ENCODE measurements at places on chromosomes 12 and 14.

DNA sequence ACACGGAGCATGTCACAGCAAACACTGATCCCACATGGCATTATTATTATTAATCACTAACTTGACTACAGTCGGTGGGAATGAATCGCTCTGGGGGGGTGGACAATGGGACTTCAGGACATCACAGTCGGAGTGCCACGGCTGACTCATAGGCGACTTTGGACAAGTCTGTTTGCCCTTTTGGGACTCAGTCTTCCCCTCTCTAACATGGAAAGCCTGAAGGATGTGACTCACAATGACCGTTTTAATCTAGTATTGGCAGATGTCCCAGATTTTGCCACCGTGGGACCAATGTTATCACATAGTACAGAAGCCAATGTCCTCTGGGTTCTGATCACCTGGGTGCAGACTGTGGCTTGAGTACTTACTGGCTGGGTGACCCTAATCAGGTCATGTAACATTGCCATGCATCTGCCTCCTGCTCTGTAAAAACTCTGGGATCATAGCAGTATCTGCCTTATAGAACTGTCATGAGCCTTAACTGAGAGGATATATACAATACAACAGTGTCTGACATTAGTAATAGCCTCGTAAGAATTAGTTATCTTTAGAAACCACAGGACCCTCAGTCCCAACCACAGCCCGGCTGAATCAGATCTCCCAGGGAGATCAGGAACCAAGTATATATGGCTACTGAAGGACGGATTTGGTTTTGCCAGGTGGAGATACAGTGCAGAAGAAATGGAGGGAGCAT is 362.6 kb downstream of the BCL11B start:
- peak; percentile 63 for DNase-seq

DNA sequence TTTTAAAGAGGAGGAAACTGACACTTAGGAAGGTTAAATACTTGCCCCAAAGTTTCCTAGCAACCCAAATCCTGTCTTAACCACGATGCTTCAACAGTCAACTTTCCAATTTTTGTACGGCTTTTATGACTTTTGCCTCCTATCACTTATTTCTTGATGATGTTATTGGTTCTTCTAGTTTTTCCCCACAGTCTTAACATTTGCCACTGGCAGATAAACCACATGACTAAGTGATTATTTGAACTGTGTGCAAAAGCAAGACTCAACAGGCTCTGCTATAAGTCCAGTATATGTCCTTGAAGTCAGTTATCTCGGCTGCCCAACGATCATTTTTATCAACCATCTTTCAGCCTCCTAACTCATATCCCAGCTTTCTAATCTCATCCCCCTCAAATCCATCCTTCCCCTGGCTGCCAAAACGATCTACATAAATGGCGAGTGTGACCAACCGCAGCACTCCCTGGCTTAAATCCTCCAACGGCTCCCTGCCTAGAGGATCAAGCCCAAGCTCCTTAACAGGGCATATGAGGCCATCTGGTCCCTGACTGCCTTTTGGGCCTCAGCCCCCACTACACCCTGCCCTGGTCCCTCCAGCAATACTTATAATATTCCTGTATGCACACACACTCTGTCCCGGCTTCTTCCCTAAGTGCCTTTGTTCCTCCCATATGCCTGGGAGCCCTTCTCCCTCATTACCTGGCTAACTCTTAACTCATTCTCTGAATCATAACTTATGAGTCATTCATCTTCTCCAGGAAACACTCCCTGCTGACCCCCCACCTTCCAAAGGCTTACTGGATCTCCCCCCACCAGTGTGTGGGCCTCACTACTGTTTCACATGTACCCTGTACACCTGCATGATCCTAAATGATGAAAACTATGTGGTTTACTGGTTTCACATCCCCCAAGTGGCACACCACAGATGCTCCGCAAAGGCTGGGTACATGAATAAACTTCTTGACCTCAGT is 8.8 kb downstream of the VPS37B start:
- DNase-seq = peak; percentile 97

- no peak for DNase-seq
Measured at GRCh38 chr14:93200553-93200952, 6.3 kb downstream of the GON7 start.

- no peak for DNase-seq
Measured at GRCh38 chr12:5012337-5012736, 31.3 kb upstream of the KCNA5 start.

DNA sequence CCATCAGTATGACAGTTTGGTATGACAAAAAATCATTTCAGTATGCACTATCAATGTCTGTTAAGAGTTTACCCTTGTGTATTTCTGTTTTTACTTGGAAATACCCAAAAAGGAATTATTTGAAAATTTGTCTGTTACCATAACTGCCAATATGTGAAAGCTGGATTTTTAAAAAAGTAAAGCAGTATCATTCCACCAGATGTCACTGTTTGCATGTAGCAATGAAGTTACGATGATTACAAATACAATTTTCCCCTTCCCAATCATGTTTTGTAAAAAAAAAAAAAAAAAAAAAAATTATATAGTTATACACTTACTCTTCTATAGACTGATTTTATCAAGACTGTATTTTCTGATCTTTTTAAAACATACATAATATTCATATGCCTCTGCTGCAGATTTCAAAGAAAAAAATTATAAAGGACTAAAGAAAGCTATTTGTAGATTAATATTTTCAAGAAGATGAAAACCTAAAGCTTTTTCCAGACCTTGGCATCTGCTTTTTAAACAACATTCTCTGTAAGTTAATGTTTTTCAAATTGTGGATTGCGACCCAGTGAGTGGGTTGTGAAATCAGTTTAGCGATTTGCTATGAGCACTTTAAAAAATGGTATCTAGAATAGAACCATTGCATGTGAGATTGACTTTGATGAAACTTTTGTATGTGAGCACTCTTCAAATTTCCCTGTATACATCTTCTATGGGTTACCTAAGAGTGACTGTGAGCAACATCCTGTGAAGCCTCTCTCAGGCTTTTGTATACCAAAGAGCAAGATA is 114.2 kb downstream of the TTC6 start:
- peak; percentile 28 for DNase-seq

GRCh38 chr12:132734206-132734605 is 23.6 kb downstream of the PGAM5 start:
- DNase-seq = no peak

DNA sequence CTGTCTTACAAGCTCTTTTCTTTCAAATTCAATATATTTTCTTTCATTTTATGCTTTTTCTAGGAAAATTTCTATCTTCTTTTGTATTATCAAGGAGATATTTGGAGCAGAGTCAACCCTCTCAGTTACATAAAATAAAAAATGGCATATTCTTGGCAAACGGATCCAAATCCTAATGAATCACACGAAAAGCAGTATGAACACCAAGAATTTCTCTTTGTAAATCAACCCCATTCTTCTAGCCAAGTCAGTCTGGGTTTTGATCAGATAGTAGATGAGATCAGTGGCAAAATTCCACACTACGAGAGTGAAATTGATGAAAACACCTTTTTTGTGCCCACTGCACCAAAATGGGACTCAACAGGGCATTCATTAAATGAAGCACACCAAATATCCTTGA is 20.6 kb downstream of the PIK3C2G start:
- DNase-seq = no peak

DNA sequence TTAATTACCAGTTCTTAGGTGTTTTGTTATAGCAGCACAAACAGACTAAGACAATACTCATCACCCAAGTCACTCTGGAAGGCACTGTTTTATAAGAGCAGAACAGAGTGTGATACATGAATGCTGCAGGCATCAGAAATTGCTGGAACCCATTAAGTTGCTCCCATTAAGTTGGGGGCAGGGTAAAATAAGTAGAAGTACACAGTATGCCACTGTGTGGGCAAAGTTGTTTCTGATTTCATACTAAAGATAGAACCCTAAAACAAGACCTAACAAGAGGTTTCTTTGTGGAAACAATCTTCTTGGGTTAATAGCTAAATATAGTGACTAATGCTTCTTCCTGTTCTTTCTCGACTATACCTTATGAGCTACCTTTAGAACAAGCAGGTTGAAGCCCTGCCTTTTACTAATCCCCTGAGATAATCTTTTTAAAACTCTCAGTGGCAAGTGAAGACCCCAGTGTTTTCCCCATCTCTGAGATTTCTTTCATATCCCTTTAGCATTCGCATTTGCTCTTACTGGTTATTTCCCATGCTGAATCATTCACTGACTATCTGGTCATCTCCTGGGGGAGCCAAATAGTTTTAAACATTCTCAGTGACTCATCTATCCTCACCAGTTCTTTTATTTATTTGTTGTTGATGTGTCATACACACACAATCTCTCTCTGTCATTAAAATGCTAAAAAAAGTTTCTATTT is 52.3 kb downstream of the SOCS2 start:
- DNase-seq = peak; percentile 93

- DNase-seq = peak; percentile 30
Measured at GRCh38 chr14:92105893-92106142, 564 bp downstream of the ATXN3 start.

GRCh38 chr12:127070515-127071157 is 1196.3 kb upstream of the TMEM132C start:
- DNase-seq = no peak

DNA sequence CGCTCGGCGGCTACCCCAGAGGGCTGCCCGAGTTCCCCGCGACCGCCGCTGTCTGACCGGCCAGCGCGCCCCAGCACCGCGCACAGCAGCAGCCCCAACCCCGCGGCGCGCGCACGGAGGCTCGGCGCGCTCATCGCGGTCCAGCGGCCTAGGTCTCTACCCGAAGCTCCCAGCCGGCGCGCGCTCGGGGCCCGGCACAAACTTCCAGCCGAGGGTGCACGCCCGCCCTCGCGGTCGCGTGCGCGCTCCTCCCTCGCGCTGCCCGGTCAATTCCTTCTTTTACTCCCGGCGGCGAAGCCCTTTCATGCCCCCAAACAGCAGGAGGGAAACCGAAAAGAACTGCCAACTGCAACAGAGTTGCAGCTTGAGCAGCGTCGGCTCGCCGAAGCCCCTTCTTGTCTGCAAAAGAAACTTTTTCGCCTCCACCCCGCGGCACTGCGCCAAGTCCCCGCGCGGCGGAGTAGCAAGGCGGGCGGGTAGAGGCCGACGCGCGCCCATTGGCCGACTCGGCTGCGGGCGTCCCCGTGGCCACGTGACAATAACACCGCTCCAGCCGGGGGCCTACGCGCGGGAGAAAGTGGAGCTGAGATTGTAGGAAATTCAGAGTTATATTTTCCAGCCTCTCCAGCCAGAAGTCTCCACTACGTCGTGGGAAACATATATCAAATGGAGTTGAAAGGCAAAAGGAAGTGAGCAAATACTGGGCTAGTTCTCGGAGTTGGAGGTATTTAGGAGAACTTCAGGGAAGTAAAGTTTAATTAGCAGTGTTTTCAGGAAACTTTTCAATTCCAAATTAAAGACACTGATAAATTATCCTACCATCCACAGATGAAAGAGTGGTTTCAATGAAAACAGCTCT is at the start of gene LRIG3:
LRIG3 (minus strand) TSS at position 403 of the 859 bp plus-strand sequence; CDS start at position 134, 269 bp downstream.
- DNase-seq = peak; percentile 87

DNA sequence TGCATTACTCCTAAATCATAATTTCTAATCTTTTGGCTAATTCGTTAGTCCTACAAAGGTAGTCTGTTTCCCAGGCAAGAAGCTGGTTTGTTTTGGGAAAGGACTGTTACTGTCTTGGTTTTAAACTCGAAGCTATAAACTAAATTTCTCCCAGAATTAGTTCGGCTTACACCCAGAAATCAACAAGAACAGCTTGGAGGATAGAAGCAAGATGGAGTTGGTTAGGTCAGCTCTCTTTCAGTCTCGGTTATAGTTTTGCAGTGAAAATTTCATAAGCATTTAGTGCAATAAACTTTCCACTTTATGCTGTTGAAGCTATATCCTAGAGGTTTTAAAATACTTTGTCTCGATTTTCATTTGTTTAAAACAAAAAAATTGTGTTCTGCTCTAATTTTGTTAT is 100.3 kb downstream of the SLCO1A2 start:
- no peak for DNase-seq

- no peak for DNase-seq
Measured at GRCh38 chr12:30908076-30908721, 18.3 kb upstream of the TSPAN11 start.

- no peak for DNase-seq
Measured at GRCh38 chr14:55754871-55755270, 174.9 kb downstream of the KTN1 start.

- no peak for DNase-seq
Measured at GRCh38 chr14:103997391-103997790, 55.1 kb upstream of the RD3L start.
